ENCODE measurements at places on chromosomes 7 and 10.
A peak's percentile ranks its signal among the peaks of the same experiment; 100 is the strongest.

DNA sequence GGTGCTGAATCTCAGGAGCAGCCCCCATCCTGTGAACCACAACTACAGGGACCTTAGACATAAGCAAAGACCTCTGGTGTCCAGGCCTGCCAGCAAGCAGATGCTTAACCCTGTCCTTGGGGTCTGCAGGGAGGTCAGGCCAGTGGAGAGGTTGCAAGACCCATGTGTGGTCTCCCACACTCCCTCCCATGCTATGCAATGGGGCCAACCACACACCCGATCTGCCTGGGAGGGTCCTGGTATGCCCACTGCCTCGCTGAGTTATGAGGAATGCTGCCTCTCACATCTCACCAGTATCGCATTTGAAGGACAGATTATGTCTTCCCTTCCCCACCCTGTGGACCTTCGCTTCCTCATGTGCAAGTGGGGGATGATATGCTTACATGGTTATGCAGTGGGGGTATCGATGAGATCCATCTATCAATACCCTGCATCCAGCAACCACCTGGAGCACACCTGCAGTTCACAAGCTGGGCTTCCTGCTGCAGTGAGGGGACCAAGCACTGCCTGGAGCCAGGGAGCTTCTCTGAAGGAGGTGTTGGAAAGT lies 191.6 kb downstream of the ZNF716 start:
- H3K36me3 ChIP-seq: no peaks in the 10 kb centered on the region
- H3K27ac ChIP-seq: no peak overlapping the region
- no peaks in the 10 kb centered on the region for H3K27me3 ChIP-seq
- H3K4me1 ChIP-seq: no peaks in the 10 kb centered on the region
- no peak for DNase-seq

- H3K4me1 ChIP-seq: no peaks in the 10 kb centered on the region
- no peak for DNase-seq
- H3K27ac ChIP-seq: no peak overlapping the region
- H3K36me3 ChIP-seq: no peaks in the 10 kb centered on the region
- H3K27me3 ChIP-seq: no peaks in the 10 kb centered on the region
- H3K4me3 ChIP-seq: no peak overlapping the region
Measured at GRCh38 chr7:120218712-120219111, 54.3 kb upstream of the KCND2 start.

DNA sequence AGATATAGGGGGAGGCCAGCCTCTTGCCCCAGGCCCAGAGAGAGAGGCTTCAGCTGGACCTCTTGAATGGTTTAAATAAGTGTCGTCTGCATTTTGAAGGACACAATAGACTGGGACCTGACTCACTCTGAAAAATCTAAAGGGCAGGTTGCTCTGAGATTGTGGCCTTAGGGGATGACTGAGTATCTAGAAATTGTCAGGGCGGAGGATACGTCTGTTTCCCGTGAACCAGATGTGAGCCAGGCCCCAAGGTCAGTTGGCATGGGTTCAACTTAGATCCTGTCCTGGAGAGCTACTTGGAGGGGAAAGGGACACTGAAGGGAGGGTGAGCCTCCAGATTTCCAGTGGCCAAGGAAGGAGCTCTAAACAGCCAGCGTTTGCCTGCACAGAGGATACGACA lies 110.2 kb downstream of the CHN2 start:
- H3K36me3 ChIP-seq: no peaks in the 10 kb centered on the region
- no peak overlapping the region for H3K4me3 ChIP-seq
- H3K27me3 ChIP-seq: peaks cover 10% of the 10 kb centered on the region

- peak overlapping the region; percentile 11 for H3K27ac ChIP-seq
- no peak for DNase-seq
- no peaks in the 10 kb centered on the region for H3K27me3 ChIP-seq
- H3K36me3 ChIP-seq: no peaks in the 10 kb centered on the region
- peaks cover 54% of the 10 kb centered on the region for H3K4me1 ChIP-seq
Measured at GRCh38 chr10:130141878-130142277, 5.7 kb downstream of the GLRX3 start.

GRCh38 chr10:100129424-100129823 lies 47.8 kb upstream of the CPN1 start:
- H3K36me3 ChIP-seq: peaks cover 4% of the 10 kb centered on the region
- H3K27ac ChIP-seq: no peak overlapping the region
- no peak overlapping the region for H3K4me3 ChIP-seq
- peaks cover 3% of the 10 kb centered on the region for H3K4me1 ChIP-seq
